ENCODE measurements at places on chromosomes 12 and 14. TPM values are rescaled to one million over a fixed set of nuclear protein-coding genes. Genes with fewer than 3 reads are reported as not detected.

DNA sequence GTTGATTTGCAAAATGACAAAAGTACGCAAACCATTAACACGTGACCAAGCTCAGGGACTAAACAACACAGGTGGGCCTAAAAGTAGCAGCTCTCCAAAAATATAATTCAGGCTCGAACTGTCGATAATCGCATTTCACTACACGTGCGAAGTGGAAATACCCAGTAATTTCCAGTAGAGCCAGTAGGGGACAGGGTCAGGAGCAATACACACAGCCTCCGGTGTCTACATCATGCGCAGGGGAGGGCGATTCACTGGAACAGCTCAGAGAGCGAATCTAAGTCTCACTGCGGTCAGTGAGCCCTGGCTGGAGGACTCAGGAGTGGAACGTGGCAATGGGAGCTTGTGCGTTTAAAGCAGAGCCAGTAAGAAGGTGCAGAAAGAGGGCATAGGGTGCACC lies 40.4 kb downstream of the SETD3 start:
- no peak for DNase-seq

The ENDOU gene
- 0.89 TPM for total RNA-seq

DNA sequence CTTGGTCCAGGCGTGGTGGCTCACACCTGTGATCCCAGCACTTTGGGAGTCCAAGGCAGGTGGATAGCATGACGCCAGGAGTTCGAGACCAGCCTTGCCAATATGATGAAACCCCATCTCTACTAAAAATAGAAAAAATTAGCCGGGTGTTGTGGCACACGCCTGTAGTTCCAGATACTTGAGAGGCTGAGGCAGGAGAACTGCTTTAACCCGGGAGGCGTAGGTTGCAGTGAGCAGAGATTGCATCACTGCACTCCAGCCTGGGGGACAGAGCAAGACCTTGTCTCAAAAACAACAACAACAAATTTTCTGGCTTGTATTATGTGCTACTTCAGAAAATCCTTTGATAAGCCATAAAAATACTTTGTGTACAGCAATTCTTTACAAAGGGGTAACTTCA lies 41.1 kb downstream of the LARP4 start:
- DNase-seq = no peak

GRCh38 chr12:62934799-62935674 lies at the start of gene PPM1H:
PPM1H (minus strand) TSS chr12:62935150; CDS start chr12:62934736, 414 bp downstream.
- peak; percentile 66 for DNase-seq

GRCh38 chr14:19754172-19754571 lies 10.8 kb downstream of the OR4Q3 start:
- DNase-seq = no peak

The AREL1 gene
- total RNA-seq = 40.8 TPM
